ENCODE measurements at places on chromosomes 16 and 17.

- DNase-seq, result no peak
Observed at GRCh38 chr17:55056526-55056925, 88.0 kb downstream of the STXBP4 start.

GRCh38 chr16:85718682-85719081, 29.9 kb upstream of the GINS2 start:
- DNase-seq, result peak; percentile 16

DNA sequence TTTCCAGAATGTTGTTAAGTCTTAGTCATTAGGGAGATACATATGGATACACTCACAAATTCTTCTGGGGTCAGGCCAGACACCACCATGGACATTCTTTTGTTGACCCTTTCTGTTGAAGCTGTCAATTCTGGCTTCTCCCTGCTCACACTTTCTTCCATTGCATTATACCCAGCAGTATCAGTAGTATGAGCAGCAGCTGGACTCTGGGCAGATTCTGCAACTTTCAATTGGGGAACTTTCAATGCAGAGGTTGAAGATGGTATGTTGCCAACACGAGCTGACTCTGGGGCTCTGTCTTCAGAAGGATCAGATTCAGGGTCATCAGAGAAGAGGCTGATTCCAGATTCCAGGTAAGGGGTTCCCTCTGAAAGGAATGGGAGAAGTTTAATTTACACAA, 45.8 kb downstream of the RND2 start:
- DNase-seq, result no peak

DNA sequence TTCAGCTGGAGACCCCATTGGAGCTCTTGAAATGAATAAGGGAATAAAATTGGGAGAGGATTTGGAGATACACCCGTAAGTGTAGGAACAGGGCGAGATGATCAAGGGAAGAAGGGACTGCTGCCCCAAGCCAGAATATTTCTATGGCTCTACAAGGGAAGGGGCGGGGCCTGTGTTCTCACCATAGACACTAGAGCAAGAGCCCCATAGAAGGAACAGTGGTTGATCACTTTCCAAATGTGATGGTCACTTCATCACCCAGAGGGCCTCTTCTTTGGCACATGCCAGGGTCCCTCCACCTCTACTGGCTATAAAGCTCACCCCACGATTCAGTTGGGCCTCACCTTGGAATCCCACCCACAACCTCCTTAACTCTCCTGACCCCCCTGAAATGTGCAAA, 25.0 kb downstream of the GPRC5B start:
- DNase-seq, result no peak

- DNase-seq, result no peak
Observed at GRCh38 chr17:66733759-66734158, 101.2 kb upstream of the CACNG5 start.

GRCh38 chr16:22318690-22319358, 21.6 kb downstream of the POLR3E start:
- peak; percentile 70 for DNase-seq

- no peak for DNase-seq
Observed at GRCh38 chr17:34071886-34072420, 183.1 kb upstream of the CCL2 start.

DNA sequence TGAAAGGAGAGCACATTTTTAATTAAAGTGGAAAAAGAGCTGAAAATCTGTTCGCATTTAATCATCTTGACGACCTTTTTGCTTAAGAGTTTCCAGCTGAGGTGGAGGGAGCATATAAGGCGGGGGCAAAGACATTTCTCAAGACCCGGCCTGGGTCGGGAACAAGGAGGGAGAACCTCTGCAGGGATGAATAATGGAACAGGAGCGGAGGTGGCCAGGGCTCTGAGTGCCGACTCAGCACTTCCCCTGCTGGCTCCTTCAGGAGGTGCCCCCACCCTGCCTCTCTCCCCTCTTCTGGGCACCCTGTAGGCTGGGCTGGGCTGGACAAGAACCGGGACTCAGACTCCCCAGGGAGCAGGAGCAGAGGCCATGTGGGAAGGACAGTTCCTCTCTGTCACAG, 7.9 kb upstream of the NGFR start:
- DNase-seq, result no peak

DNA sequence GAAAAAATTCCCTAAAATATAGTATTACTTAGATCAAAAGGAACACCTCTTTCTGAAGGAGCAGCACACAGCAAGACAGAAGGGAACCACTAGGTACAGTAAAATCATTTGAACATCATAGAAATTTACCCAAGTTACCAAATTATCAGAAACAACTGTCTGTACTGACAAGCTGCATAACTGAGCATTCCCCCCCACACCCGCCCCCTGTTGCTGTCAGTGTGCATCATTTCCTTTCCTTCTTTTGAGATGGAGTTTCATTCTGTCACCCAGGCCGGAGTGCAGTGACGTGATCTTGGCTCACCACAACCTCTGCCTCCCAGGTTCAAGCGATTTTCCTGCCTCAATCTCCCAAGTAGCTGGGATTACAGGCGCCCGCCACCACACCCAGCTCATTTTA, 120.7 kb downstream of the TRIM37 start:
- DNase-seq, result no peak

GRCh38 chr16:57694231-57694724, 328 bp upstream of the DRC7 start:
- DNase-seq, result no peak

DNA sequence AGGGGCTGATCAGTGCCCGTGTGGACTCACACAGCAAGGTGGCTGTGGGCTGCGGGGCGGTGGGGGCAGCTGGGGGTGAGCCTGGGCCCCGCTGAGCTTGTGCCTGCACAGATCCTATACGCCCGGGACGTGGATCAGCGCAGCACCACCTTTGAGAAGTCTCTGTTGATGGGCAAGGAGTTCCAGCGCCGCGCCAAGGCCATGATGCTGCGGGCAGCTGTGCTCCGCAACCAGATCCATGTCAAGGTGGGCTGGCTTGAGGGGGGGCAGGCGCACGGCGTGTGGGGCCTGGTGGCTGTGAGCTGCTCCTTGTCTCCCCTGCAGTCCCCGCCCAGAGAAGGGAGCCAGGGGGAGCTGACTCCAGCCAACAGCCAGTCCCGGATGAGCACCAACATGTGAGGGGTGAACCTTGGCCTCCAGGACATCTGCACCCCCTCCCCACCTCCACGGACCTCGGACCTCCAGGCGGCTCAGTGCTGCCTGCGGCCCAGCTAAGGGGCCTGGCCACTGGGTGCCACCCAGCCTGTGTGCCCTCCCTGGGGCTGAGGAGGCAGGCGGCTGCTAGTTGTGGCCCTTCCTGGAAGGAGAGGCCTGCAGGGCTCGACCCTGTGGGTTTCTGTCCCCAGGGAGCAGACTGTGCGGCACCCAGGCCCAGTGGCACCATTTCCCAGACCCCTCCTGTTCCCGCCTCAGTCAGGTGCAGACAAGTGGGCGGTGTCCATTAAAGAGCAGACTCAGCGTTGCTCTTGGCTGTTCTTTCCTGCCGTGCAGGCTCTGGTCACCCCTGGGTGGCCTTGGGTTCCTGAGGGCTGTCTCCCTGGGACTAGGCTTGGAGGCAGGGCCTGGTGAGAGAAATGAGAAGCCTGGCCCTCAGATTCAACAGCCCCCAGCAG, 5.3 kb downstream of the GPS1 start:
- no peak for DNase-seq

DNA sequence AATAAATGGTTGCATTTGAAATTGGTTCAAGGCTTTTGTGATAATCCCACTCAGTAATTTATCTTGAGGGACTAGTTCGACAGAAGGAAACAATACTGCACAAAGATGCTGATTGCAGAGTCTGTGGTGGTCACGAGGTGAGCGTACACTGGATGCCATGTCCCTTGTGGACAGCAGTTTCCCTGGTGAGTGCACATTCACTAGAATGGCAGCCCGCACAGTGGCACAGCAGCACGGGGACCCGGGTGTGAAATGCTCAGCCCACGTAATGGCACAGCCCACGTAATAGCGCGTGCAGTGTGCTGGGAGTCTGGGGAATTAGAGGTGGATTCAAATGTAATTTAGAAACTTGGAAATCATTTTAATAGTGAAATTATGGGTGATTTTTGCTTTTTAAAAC, 154.0 kb downstream of the LGALS9B start:
- no peak for DNase-seq

Data from stimulated activated CD4-positive, alpha-beta T cell treated with anti-CD3 and anti-CD28 coated beads, Interleukin-2, amount 100 ng/mL, for 48 hours (primary cell).